ENCODE measurements at places on chromosomes 7 and 10.

- H3K27me3 ChIP-seq, result peaks cover 76% of the 10 kb centered on the region
- no peak overlapping the region for H3K4me3 ChIP-seq
- peaks cover 7% of the 10 kb centered on the region for H3K4me1 ChIP-seq
- no peaks in the 10 kb centered on the region for H3K36me3 ChIP-seq
- DNase-seq, result no peak
Observed at GRCh38 chr7:90320418-90320800, 695 bp downstream of the FAM237B start.

DNA sequence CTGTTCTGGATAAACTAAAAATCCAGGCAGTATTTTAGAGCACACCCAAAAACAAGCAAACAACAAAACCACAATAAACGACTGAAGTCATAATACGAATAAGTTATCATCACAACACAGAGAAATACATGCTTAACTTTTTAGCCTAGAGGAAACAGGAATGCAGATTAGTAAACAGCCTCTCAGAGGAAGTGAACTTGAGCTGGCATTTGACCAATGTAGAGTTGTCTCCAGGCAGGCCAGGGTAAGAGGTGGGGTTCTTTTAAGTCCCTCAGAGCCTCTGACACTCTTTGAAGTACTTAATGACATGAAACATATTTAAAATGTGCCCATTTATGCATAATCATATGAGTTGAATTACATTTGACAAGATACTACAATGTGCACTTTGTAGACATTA is 43.3 kb upstream of the PLXDC2 start:
- H3K4me3 ChIP-seq, result no peak overlapping the region
- H3K27me3 ChIP-seq, result no peaks in the 10 kb centered on the region
- no peaks in the 10 kb centered on the region for H3K36me3 ChIP-seq
- peaks cover 3% of the 10 kb centered on the region for H3K4me1 ChIP-seq
- no peak overlapping the region for H3K27ac ChIP-seq

- H3K36me3 ChIP-seq, result no peaks in the 10 kb centered on the region
- H3K4me3 ChIP-seq, result no peak overlapping the region
- H3K4me1 ChIP-seq, result no peaks in the 10 kb centered on the region
- H3K27ac ChIP-seq, result no peak overlapping the region
- H3K27me3 ChIP-seq, result peaks cover 18% of the 10 kb centered on the region
Observed at GRCh38 chr10:99372546-99373271, 43.6 kb downstream of the CNNM1 start.

DNA sequence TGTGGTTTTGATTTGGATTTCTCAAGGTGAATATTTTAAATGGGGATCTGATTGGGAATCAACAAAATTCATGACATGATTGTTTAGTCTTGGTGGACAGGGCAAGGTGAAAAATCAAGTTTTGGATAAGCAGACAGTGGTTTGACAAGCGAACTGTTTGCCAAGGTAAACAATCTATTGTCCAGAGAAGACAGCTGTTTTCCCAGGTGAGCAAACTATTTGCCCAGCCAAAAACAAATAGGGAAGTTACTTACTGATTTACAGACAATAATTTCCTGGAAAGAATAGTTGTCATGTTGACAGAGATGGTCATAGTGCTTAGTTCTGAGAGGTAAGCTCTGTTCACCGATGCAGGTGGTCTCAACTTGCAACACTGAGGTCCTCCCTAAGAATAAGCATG is 94.0 kb upstream of the STEAP1B start:
- no peaks in the 10 kb centered on the region for H3K36me3 ChIP-seq
- DNase-seq, result no peak
- no peak overlapping the region for H3K27ac ChIP-seq
- H3K4me3 ChIP-seq, result no peak overlapping the region
- no peaks in the 10 kb centered on the region for H3K27me3 ChIP-seq

GRCh38 chr7:68269405-68269804 is 1272.8 kb downstream of the TYW1 start:
- no peaks in the 10 kb centered on the region for H3K27me3 ChIP-seq
- no peak overlapping the region for H3K27ac ChIP-seq
- peak; percentile 17 for DNase-seq
